Stimulated activated CD4-positive, alpha-beta T cell treated with anti-CD3 and anti-CD28 coated beads, Interleukin-12 subunit alpha, Interleukin-12 subunit beta, amount 100 ng/mL, for 48 hours (primary cell): ENCODE measurements at places on chromosomes 2 and 18.

DNA sequence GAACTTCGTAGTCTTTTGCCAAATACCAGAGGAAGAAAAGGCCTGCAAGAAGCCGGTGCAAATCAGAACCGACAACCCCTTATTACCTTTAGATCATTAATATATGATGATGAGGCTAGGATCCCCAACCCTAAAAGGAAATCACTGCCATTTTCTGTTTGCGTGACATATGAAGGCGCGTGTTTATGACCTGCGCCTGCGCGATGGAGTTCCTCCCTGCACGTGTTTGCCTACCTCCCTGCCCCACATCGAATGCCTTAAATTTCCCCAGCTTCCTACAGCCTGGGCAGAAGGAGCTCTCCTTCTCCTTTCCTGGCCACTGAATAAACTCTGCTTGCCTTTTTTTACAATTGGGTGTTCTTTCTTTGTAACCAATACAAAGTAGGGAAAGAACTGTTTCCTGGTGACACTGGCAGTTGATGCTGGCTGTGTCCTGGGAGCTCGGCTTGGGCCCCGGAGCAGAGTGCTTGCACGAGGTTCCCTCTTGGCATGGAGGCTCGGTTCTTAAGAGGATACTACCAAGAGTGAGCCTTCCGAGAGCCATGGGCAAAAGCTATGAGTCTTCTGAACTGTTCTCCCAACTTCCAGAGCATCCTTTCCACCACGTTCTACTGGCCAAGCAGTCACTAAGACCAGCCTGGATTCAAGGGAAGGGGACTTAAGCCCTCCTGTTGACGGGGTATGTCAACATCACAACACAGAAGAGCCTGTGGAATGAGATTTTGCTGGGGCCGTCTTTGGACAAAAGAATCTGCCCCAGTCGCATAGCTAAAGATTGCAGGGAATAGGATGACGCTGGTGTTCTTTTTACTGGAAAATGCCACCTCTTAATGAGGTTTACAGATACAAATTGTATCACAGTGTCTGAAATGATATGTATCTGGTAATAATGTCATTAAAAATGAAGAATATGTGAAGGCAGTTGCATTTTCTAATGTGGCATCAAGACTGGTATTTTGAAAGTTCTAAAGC, 179.8 kb downstream of the SH3BP4 start:
- no peak for DNase-seq

DNA sequence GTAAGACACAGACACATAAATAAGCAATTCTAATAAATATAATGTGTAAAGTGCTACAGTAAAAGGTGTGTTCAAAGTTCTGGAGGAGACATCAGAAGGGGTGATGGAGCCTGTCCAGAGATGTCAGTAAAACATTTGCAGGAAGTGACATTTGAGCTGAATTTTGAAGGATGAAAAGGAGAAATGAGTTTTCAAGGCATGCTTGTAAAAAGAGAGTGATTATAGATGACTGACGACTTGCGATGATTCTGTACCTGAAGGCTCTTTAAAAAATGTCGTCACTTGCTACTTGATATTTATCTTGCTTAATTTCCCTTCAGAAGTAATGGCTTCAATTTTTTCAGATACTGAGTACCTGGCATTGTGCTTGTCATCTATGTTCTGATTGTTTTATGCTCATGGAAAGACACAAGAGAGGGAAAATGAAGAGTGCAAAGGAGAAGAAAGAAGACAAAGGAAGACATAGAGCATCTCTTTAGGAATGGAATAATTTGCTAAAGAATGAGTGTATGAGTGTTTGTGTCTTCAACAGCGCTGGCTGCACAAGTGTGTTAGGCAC, 73.9 kb downstream of the PLA2R1 start:
- DNase-seq: no peak

GRCh38 chr2:30936977-30937376, 129.7 kb upstream of the CAPN13 start:
- no peak for DNase-seq

- DNase-seq: no peak
Measured at GRCh38 chr2:100130595-100131391, 11.6 kb downstream of the AFF3 start.

DNA sequence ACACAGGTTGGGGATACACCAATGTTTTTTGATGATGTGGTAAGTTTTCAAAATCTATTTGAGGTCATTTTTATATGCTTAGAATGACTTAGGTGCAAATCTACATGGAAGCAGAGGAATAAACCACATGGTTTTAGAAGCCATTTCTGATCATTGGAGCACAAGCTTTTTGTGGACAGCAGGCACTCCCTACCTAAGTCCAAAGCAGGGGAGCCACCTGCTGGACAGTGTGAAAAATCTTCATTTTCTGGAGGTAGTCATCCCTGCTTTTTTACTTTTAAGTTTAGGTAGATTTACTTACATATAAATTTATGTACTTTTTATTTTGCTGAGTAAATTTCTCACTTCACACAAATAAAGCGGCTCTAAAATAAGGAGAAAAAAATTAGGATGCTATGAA, 323.2 kb downstream of the PLCL1 start:
- DNase-seq: peak; percentile 4

DNA sequence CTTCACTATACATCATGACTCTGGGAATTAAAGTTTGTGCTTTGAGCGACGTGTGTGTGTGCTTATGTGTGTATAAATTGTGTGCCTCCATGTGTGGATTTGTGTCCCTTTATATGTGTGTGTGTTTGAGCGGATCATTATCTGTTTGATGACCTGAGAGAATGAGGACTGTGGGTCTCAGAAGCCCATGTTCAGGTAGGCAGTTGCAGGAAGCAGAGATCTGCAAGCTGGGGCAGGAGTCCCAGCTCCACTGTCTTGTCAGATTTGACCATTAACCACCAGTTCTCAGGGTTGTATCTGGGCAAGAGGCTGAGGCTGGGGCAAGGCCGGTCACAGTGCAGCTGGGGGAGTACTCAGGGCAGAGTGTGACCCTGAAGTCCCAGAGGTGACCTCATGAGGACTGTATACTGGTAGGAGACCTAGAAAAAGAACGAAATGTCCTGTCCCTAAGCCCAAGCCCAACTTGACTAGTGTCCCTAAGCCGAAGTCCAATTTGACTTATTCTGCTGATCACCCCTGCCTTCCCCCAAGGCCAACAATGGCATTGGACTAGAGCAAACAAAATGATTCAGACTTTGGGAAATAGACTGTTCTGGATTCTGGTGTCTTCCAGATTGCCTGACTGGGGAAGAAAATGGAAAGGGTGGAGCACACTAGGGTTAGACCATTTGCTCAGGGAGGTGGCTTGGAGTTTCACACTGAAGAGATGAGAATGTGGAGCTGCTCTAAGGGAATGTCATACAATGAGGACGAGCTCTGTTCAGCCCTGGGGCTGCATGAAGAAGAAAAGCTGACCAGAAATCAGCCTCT, 28.1 kb downstream of the RHOB start:
- no peak for DNase-seq

GRCh38 chr18:22483407-22483806, 65.7 kb upstream of the CTAGE1 start:
- no peak for DNase-seq

- DNase-seq: no peak
Measured at GRCh38 chr2:198440833-198441232, 636.4 kb downstream of the PLCL1 start.

DNA sequence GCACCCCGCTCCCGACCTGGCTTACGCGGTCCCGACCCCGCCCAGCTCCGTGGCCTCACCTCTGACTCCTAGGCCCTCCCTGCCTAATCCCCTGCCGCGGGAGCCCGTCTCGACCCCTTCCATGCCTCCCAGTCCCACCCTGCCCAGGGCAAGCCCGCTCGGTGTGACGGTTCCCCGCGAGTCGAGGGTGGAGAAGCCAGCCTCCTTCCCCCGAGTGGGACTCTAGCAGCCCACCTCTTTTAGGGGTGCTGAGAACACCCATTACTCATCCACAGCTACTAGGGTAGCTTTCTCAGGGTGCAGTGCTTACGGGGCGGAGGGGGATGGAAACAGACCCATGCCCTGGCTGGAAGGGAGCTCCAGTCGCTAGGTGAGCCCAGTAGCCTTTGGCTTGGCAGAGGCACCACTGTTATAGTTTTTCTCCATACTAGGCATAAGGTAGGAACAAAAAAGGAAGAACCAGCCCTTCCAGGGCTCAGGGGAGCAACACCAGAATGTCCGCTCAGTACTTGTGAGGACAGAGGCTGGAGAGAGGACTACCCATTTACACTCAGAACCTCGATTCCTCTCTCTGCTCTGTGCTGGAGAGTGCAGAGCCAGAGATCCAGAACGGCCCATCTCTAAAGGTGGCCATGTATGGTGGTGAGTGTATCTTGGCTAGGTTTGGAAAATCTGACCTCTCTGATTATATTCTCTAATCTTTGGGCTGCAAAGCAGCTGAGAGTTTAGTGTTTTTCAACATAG, 606 bp downstream of the AGBL5 start:
- DNase-seq: no peak

DNA sequence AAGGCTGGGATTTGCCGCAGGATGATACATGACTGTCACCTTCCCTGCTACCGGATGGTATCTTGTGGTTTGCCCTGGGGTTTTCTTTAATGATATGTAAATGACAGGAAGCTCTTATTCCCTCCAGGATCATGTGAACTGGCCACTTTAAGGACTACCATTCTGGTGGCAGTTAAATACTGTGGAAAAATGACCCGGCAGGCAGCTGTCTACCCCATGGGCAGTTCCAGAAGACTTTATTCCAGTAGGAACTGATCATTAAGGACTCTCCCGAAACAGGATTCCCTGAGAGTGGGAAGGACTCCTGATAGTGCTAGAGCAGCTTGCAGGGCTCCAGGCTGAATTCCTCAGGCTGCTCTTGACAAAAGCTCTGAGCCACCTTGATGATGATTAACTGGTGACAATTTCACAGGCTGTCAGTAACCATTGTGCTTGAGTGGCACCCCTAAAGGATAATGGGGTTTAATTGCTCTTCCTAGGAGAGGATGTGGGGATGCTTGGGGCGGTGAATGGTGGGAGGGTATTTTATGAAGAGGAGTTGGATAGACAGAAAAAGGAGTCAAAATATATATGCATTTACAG, 212.0 kb downstream of the CPS1 start:
- no peak for DNase-seq

GRCh38 chr2:210132239-210132638, 39.0 kb downstream of the KANSL1L start:
- DNase-seq: no peak

DNA sequence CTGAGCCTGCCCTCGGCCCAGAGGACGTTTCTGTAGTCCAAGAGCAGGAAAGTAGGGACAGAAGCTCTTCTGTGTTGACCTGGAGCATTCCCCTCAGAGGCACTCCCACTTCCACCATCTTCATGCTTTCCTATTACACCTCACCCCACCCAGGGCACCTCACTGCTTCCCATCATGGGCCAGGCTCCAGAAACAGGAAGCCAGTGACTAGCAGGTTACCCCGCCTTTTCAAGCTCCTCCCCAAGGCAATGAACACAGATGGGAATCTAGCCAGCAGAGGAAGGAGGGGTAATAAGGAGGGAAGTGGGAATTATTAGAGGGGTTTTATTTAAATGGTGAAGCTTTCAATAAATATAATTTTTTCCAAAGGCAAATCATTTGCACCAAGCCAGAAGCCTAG, 308.8 kb upstream of the MGAT5 start:
- no peak for DNase-seq

GRCh38 chr18:65298422-65298821, 452.4 kb upstream of the CDH7 start:
- DNase-seq: no peak

GRCh38 chr2:69118609-69119008, 105.6 kb downstream of the ANTXR1 start:
- DNase-seq: no peak

- no peak for DNase-seq
Measured at GRCh38 chr18:75211953-75212750, 1.6 kb downstream of the TSHZ1 start.

DNA sequence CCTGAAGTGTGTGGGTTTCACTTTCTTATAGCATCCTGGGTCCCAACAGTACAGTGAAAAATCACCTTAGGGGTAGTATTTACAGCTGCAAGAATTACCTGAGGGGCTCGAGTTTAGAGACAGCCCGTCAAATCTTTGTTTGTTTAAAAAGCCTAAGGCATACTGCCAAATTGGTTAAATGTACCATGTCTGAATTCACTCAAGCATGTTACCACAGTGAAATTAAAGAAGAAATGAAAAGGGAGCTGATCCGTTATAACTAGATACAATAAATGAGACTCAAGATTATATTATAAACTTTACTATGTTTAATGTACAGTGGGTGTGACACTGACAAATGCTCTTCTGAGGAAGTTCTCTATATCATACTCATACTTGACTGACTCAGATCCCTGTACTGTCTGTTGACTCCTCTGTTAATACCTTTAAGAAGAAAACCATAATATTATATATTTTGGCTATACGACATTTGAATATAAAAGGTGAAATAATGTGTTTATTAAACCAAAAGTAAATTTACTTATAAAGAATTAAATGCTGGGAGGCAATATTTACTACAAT, 107.3 kb downstream of the TMEFF2 start:
- DNase-seq: no peak

DNA sequence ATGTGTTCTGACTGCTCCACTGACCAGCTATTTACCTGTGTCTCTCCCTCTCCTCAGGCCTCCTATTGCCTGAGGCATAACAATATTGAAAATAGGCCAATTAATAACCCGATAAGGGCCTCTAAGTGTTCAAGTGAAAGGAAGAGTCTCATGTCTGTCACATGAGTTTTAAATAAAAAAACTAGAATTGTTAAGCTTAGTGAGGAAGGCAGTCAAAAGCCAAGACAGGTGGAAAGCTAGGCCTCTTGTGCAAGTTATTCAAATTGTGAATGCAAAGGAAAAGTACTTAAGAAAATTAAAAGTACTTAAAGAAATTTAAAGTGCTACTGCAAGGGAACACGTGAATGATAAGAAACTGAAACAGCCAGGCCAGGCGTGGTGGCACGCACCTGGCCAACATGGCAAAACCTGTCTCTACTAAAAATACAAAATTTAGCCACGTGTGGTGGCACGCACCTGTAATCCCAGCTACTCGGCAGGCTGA, 44.9 kb upstream of the TAF4B start:
- no peak for DNase-seq

GRCh38 chr2:85472261-85472660, 53.7 kb downstream of the SH2D6 start:
- no peak for DNase-seq

DNA sequence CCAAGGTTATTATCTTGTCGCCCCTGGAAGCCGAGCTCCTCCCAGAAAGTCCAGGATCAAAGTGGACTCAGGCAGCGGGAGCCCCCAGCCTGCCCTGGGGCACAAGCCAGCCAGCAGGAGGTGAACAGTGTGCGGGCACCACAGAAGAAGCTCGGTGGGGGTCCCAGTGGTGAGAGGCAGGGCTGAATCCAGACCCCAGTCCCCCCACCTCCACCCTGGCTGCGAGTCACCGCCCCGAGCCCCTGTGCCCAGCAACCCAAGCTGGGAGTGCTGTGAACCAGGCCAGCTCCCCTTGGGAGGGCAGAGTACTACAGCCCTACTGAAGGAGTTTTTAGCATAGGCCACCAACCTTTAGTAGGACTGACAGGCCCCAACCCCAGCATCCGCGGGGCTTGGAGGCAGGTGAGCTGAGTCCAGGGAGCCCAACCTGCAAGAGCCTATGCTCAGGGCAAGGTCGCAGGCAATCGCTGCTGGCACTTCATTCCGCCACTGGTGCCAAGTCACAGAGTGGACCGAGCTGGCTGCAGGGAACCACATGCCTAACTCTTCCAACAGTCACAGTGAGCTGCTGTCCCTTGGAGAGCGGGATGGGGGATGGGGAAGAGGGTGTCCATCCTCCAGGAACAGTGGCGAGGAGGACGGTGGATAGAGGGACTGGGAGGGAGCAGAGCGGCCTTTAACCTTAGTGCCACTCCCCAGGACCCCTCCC, 3.0 kb downstream of the PIEZO2 start:
- DNase-seq: no peak
